Osteocyte (in vitro differentiated cells): ENCODE measurements at places on chromosomes 6 and 20. TPM values are rescaled to one million over a fixed set of nuclear protein-coding genes. Genes with fewer than 3 reads are reported as not detected.
A peak's percentile ranks its signal among the peaks of the same experiment; 100 is the strongest.

DNA sequence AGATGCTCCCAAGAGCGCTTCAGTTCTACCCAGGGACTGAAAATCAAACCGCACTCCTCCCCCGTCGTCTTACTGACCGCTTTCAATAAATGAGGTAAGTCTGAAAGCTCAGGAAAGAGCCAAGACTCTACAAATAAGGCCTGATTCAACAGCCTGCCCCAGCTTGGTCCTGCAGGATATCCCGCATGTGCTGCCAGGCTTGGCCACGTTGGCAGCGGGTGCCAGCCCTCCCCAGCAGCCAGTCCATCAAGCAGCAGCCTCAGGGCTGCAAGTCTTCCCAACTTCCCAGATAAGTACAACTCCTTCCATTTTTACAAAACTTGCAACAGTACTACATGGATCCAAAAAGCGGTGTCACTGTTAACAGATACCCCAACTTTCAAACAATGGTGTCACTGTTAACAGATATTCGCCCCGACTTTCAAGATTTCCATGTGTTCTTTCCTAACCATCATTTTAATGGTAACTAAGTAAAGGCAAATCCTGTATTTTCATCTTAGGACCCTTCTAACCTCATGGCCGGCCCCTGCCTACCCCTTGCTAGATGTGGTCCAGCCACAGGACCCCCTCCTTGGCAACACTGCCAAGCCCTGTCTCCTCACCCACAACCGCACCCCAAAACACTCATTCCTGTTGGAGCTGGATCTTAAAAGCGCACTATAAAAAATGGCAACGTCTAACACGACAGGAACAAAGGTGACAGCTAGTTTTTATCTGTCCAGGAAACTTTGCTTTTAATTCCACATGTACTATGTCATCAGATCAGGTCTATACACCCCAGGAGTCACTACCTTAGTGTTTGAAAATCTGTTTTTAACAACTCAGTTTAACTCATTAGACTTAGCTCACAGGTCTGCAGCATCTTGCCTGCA is 28.0 kb downstream of the DIDO1 start:
- peaks cover 29% of the 10 kb centered on the region for H3K36me3 ChIP-seq
- no peak overlapping the region for H3K4me3 ChIP-seq
- DNase-seq, result no peak
- peaks cover 6% of the 10 kb centered on the region for H3K4me1 ChIP-seq

GRCh38 chr6:3841066-3841454 is 8.1 kb upstream of the FAM50B start:
- peak overlapping the region; percentile 91 for H3K27ac ChIP-seq
- no peak overlapping the region for H3K4me3 ChIP-seq
- no peaks in the 10 kb centered on the region for H3K27me3 ChIP-seq
- DNase-seq, result peak; percentile 32
- H3K36me3 ChIP-seq, result no peaks in the 10 kb centered on the region

Gene PRSS35
- total RNA-seq, result 24.5 and 26.5 TPM in 2 replicates

DNA sequence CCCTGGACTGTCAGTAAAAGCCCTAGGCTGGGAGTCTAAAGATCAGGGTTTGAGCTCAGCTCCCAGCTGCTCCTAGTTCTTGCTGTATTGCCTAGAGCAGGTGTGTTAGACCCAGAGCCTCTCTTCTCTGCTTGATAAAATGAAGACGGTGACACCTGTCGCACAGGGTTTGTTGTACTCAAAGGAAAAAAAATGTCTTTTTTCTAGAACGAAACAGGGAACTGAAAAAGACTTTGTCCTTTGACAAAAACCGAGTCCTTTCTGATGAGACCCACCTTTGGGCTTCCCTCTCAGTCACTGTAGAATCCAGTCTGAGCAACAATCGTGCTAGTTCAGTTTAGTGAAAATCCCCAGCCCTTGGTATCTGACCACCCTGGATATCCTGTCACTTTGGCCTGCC is 102.1 kb upstream of the LAMP5 start:
- H3K4me3 ChIP-seq, result no peak overlapping the region
- peaks cover 2% of the 10 kb centered on the region for H3K36me3 ChIP-seq
- H3K27me3 ChIP-seq, result no peaks in the 10 kb centered on the region
- no peak for DNase-seq
- no peak overlapping the region for H3K27ac ChIP-seq
- peaks cover 29% of the 10 kb centered on the region for H3K4me1 ChIP-seq
